ENCODE measurements at places on chromosomes 7 and 10.

- DNase-seq = no peak
Observed at GRCh38 chr7:111029141-111029572, 61.8 kb upstream of the LRRN3 start.

DNA sequence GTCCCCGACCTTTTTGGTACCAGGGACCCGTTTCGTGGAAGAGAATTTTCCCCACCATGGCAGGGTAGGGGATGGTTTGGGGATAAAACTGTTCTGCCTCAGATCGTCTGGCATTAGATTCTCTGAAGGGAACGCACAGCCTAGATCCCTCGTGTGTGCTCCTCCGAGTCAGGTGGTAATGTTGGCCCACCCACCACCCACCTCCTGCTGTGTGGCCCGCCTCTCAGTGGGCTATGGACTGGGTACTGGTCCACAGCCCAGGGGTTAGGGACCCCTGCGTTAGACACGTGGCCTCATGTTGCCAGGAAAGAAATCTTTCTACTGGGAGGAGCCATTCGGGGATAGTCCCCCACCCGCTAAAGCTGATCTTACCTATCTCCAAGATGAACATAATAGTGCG lies 27.0 kb downstream of the PFKFB3 start:
- no peak for DNase-seq

- DNase-seq = no peak
Observed at GRCh38 chr10:92756201-92757065, 66.7 kb downstream of the HHEX start.

DNA sequence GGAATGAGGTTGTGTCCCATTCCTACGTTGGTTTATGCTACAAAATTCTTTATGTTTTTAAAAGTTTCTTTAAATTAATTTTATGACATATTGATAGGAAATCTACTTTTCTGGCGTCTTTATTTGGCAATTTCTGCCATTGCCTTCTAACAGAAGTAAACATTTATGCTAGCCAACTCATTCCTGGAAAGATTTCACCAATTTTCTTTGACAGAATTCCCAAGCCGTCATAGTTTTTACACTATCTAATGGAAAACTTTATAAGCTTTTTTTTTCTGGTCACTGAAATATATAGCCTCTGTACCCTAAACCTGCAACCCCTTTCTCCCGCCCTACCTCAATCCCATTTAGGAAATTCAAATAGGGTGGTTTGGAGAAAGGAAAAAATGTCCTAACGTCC lies 6.1 kb upstream of the TCAF1 start:
- no peak for DNase-seq

- DNase-seq = peak; percentile 35
Observed at GRCh38 chr7:130154131-130154500, 51.1 kb downstream of the TMEM209 start.
